Posterior vena cava (tissue), 2 donors: ENCODE measurements at places on chromosomes 16 and 17.

- no peak for DNase-seq
Observed at GRCh38 chr17:33434841-33435240, 141.7 kb upstream of the ASIC2 start.

DNA sequence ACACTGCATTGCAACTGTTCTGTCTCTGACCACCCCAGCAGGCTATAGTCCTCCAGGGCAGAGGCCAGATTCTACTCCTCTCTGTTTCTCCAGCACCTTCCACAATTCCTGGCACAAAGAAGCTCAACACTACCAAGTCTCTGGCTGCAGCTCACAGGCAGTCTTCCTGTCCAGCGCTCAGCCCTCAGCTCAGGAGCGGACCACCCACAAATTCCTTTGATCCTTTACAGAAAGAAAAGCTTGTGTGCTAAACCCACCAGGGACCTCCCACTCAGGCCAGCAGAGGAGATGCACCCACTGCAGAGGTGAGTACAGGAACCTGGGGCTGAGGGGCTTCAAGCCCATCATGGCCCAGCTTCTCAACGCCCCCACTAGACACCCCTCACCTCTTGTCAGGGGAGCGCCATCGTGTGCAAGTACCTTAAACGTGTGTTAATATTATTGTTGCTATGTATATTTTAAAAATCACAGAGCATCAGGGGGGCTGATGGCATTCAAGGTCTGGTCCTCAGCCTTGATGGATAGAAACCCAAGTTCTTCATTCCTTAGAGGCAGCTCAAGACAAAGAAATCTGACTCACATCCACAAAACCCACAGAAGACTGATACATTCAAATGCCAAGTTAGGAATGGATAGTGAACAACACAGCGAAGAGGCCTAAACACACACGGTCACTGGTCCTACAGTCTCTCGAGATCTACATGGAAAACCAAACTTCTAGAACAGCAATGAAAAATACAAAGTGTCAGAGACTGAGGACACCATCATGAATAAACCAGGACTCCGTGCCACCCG lies 8.4 kb downstream of the HSDL1 start:
- DNase-seq: no peak

DNA sequence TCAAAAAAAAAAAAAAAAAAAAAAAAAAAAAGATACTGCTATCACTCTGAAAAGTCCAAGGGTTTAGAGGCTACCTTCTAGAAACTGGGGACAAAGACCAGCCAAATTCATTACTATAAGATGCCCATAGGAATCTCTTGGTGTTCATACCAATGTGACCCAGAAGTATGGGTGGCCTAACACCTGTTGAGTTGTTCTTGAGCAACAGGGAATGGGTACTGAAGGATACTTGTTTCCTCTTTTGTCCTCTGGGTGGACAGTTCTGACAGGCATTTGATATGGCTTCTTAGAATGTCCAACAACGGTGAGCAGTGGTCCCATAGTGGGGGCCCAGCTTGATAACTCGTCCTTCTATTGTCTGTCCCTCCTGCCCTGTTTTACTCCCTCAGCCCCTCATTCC lies 141.4 kb upstream of the PLEKHM1 start:
- no peak for DNase-seq

GRCh38 chr17:82065638-82066303 lies at the start of gene DUS1L:
Gene DUS1L, minus strand, starts transcription at chr17:82065804. Its CDS starts 745 bp downstream, at chr17:82065059.
- DNase-seq: peak; percentile 91

- peak; percentile 51 for DNase-seq
Observed at GRCh38 chr16:86836503-86837129, 258.3 kb downstream of the FOXL1 start.

GRCh38 chr17:7574176-7574953 lies 5.1 kb upstream of the CD68 start:
- DNase-seq: no peak

- DNase-seq: no peak
Observed at GRCh38 chr16:8355675-8356074, 234.6 kb downstream of the TMEM114 start.

DNA sequence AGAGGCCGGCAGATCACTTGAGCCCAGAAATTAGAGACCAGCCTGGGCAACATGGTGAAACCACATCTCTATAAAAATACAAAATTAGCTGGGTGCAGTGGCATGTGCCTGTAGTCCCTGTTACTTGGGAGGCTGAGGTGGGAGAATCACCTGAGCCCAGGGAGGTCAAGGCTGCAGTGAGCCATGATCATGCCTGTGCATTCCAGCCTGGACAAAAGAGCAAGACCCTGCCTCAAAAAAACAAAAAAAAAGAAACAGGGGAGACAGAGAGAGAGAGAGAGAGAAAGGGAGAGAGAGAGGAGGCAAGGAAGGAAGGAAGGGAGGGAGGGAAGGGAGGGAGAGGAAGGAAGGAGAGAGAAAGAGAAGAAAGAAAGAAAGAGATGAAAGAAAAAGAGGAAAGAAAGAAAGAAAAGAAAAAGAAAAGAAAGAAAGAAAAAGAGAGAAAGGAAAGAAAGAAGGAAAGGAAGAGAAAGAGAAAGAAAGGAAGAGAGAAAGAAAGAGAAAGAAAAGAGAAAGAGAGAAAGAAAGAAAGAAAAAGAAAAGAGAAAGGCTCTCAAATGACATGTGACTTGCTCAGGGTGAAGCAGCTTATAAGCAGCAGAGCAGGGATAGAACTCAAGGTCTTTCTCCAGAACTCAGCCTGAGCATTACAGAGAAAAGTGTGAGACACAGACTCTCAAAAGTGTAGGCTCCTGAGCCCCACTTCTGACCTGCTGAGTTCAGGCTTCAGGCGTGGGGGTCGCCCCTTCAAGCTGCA lies 15.5 kb downstream of the CX3CL1 start:
- DNase-seq: no peak

GRCh38 chr16:6343157-6343556 lies 989.5 kb upstream of the RBFOX1 start:
- DNase-seq: no peak

DNA sequence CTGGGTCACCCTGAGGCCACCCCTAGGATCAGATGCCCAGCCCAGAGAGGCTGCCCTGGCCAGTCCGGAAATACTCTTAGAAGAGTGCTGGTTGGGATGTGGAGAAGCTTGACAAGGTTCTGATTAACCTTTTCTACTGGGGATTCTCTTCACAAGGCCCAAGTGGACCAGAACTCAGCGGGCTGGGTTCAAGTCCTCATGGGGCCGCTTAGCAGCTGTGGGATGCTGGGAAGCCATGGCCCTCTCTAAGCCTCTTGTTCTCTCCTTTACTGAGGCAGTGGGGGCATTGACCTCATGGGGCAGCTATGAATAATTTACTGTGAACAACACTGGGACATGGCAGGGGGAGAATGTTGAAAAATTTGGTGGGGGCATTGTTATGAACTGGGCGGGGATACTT lies 92.8 kb downstream of the CYLD start:
- no peak for DNase-seq

DNA sequence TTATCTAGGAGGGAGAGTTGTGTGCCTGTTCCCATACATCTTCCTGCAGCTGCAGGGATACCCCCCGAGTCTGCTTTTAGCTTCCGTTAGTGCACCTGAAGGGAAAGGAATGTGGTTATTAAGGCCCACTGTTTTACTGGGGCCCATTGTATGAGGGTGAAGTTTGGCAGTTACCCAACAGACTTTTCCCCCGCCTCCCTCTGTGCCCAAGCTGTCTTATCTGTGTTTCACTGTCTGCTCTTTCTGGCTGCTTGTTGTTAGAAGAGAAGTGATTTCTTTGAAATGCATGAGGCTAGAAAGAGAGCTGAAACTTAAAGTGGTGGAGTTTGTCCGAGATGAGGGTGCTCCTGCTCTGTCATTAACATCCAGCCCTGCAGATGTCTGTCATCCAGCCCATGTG lies 7.4 kb upstream of the OR1A2 start:
- no peak for DNase-seq

DNA sequence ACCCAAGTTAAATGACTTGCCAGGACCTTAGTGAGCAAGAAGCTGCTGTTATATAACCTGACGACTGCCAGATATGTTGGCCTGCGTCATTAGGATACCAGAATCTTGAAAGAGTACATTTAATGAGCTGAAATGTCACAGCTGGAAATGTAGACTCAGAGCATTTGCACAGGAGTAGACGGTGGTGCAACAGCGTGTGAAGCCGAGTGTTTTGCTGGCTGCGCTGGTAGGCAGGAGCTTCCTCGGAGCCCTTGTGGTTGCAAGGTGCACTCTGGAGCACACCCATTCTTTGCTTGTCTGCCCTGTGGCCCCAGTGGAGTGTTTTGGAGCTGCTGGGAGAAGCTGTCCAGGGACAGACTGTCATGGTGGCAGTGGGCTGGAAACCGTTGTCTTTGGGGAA lies 79.3 kb downstream of the BANP start:
- peak; percentile 3 for DNase-seq

GRCh38 chr16:68920349-68920748 lies 77.0 kb downstream of the TANGO6 start:
- no peak for DNase-seq

GRCh38 chr17:44722254-44722653 lies 13.8 kb downstream of the DBF4B start:
- DNase-seq: no peak

DNA sequence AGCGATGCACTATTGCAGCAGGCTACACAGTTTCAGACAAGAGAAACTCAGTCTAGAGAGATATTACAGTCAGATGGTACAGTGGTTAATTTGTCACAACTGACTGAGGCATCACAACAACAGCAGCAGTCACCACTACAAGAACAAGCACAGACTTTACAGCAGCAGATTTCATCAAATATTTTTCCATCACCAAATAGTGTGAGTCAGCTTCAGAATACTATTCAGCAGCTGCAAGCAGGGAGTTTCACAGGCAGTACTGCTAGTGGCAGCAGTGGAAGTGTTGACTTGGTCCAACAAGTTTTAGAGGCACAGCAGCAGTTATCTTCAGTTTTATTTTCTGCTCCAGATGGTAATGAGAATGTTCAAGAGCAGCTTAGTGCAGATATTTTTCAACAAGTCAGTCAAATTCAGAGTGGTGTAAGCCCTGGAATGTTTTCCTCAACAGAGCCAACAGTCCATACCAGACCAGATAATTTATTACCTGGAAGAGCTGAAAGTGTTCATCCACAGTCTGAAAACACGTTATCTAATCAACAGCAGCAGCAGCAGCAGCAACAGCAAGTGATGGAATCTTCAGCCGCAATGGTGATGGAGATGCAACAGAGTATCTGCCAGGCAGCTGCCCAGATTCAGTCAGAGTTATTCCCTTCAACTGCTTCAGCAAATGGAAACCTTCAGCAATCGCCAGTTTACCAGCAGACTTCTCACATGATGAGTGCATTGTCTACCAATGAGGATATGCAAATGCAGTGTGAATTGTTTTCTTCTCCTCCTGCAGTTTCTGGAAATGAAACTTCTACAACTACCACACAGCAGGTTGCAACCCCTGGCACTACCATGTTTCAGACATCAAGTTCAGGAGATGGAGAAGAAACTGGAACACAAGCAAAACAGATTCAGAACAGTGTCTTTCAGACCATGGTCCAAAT lies 34.1 kb downstream of the NQO1 start:
- no peak for DNase-seq

GRCh38 chr17:5410594-5411272 lies 8.7 kb downstream of the NUP88 start:
- no peak for DNase-seq

DNA sequence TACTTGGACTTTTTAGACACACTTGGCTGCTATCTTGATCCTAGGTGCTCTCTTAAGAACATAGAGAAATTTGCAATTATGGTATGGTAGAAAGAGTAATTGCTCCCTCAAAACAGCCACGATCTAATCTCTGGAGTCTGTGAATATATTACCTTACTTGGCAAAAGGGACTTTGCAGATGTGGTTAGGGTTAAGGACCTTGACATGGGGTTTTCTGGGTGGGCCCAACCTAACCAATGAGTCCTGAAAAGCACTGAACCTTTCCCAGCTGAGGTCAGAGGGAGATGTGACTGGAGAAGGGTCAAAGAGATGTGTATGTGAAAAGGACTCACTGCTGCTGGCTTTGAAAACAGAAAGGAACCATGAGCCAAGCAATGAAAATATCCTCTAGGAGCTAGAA lies 26.7 kb upstream of the MED13 start:
- DNase-seq: no peak

- DNase-seq: no peak
Observed at GRCh38 chr16:4323071-4323844, 7.4 kb downstream of the GLIS2 start.

- DNase-seq: no peak
Observed at GRCh38 chr16:30525844-30526136, 576 bp downstream of the ZNF768 start.

DNA sequence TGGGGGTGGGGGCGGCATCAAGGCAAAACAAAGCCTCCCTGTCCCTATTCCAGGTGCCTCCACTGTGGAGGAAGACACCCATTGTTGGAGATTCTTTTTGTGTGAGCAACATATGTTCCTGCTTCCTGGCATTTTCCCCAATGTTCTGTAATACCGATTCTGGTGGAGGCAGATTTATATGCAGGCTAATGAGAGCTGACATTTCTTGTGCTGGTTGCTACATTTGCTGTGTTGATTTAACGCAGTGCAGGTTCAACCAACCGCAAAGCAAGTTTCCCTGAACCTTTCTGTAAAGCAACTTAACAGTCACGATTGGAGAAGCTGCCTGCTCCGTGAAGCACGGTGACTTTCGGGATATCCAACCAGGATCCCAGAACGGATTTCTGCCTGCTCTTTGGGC lies 260.5 kb downstream of the CBLN1 start:
- no peak for DNase-seq

DNA sequence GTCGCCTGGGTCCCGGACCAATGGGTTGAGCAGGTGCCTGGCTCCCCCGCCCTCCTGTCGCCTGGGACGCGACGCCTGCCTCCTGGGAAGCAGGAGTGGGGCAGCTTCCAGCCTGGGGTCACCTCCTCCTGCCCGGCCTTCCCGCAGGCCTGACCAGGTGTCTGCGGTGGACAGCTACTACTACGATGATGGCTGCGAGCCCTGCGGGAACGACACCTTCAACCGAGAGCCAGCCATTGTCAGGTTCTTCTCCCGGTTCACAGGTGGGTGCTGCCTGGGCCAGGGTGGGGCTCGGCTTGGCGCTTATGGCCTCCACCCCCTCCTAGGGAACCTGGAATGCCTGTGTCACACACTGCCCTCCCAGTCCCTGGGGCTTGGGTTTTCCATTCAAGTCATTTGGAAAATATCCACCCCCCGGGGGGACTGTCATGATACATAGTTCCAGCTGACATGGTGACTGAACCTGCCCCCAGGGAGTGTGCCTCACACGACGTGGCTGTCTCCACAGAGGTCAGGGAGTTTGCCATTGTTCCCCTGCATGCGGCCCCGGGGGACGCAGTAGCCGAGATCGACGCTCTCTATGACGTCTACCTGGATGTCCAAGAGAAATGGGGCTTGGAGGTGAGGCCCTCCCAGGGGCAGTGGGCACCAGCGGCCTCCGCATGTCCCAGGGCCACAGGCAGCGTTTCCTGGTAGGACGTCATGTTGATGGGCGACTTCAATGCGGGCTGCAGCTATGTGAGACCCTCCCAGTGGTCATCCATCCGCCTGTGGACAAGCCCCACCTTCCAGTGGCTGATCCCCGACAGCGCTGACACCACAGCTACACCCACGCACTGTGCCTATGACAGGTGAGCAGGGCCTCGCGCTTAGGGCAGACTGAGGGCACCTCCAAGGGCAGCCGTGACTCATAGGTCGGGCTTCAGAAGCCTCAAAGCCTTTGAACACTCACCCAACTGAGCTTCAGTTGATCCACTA lies 2.3 kb downstream of the DNASE1 start:
- DNase-seq: peak; percentile 76
